ENCODE measurements at places on chromosomes 4 and X. TPM values are rescaled to one million over a fixed set of nuclear protein-coding genes. Genes with fewer than 3 reads are reported as not detected.

MAP3K15 gene
- total RNA-seq = 0.34 TPM

PAGE1 gene
- not detected for total RNA-seq

GYG2 gene
- total RNA-seq = not detected

NXT2 gene
- 12.0 TPM for total RNA-seq

RHOH gene
- total RNA-seq = 178 TPM

RAB40AL gene
- 0.53 TPM for total RNA-seq

FBXW7 gene
- 53.2 TPM for total RNA-seq

DUX4 gene
- not detected for total RNA-seq

FGF5 gene
- not detected for total RNA-seq

FRG1 gene
- 65.1 TPM for total RNA-seq

VSIG4 gene
- total RNA-seq = not detected

All from activated naive CD4-positive, alpha-beta T cell treated with anti-CD3 and anti-CD28 coated beads, Interleukin-2, amount 10 ng/mL, durations not matched to agents 5 hours and 36 hours (primary cell).